Amygdala (tissue), 56 donors: ENCODE measurements at places on chromosomes 13 and 19.

- DNase-seq: no peak
Measured at GRCh38 chr19:7007859-7008258, 13.4 kb downstream of the MBD3L2B start.

DNA sequence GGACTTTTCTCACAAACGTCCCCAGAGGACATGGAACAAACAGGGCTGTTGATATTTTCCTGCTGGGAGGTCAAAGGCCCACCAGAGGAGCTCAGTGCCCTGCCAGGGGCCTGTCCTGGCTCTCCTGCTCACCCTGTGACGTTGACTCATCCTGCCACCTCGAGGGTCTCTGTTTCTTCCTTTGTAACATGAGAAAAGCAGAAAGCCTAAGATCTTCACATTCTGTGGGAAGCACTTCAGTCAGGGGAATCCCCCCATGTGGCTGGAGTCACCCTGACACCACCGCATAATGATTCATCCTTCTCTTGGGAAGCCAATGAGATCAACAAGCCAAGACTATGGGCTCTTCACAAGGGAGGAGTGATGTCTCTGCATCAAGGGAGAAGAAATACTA, 147.9 kb downstream of the KATNAL1 start:
- DNase-seq: no peak

DNA sequence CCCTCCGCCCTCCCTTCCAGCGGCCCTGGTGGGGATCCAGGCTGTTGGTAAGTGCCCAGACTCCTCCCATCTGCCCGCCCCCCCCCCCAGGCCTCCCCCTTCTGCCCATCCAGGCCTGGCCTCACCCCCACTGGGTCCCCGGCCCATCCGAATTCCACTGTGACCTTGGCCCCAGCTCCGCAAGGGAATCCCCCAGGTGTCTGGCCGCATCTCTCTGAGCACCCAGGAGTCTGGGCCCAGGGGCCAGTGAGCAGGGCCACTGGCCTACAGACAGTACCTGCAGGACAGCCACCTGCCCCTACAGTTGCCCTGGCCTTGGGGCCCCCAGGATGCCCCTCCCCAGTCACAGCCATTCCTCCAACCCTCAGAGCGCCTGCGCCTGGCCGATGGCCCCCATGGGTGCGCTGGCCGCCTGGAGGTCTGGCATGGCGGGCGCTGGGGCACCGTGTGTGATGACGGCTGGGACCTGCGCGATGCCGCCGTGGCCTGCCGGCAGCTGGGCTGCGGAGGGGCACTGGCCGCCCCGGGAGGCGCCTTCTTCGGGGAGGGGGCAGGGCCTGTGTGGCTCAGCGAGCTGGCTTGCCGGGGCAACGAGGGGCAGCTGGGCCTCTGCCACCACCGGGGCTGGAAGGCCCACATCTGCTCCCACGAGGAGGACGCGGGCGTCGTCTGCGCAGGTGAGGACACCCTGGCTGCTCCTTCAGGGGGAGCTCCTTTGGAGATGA, 912 bp downstream of the SSC5D start:
- no peak for DNase-seq

DNA sequence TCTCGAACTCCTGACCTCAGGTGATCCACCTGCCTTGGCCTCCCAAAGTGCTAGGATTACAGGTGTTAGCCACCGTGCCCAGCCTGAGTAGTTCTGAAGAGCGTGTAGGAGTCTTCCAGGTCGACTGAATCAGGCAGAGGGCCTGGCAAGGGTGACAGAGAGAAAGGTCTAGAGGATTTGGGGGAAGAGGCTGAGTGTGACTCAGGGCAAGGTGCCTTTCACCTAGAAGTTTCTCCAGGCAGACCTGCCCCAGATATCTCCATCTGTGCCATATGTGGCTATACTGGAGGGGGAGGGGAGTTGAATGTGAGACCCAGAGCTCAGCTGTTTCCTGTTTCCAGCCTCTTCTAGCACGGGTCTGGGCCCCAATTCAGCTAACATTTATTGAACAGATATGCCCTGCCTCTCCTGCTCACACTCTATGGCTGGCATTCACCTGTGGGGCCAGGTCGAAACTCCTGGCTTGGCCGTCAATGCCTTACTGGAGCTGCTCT, 1.3 kb downstream of the CCDC159 start:
- no peak for DNase-seq

- no peak for DNase-seq
Measured at GRCh38 chr19:14058182-14059092, 3.4 kb downstream of the PALM3 start.

DNA sequence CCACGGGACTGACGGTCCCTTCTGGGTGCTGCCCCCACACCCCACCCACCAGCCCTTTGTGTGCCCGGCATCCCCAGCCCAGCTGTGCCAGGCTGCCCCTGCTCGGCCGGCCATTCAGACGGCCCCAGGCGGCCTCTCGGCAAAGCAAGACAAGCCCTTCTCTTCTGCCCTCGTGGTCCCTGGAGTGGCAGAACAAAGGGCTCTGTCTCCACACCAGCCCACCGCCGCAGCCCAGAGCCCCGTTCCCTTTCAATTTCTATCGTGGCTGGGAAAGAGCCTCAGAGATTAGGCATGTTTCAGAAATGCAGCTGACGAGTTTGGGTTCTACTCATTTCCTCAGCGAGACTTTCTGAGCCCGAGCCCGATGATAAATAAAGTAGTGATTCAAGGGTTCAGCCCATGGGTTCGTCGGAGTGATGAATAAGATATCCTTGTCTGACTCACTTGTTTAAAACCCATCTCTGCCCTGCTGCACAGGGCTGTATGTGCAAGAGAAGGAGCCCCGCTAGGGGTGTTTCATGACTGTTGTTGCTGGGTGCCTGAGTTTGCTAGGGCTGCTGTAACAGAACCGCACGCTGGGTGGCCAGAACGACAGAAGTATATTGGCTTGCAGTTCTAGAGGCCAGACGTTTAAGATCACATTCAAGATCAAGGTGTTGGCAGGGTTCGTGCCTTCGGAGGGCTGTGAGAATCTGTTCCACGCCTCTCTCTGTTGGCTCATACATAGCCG, 4.3 kb downstream of the MYO9B start:
- peak; percentile 84 for DNase-seq

DNA sequence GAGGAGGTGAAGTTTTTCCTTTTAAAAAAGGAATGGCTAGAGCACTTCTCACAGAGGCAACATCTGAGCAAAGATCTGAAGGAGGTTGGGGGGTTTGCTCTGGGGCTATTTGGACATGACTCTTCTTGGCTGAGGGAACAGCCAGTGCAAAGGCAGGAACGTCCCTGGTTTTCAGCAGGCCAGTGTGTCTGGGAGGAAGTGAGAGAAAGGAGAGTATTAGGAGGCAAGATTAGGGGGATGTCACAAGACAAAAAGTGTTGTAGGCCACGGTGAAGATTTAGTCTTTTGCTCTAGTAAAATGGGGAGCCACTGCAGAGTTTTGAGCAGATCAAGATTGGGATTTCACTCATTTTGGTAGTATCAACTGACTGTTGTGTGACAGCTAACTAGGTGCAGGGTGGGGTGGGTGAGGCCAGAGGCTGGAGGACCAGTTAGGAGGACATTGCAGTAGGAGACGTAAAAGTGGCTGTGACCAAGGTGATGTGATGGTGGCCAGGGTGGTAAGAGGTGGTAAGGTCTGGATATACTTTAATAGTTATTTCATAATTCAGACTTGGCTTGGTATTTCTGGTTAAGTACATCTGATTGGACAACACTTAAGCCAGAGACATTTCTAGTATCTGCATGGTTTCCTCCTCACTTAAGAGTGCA, 40.6 kb downstream of the WDFY2 start:
- DNase-seq: no peak

- DNase-seq: no peak
Measured at GRCh38 chr19:30545752-30546151, 173.6 kb downstream of the ZNF536 start.

- no peak for DNase-seq
Measured at GRCh38 chr13:77806518-77806917, 109.0 kb downstream of the SLAIN1 start.

GRCh38 chr13:32261567-32261966, 53.6 kb downstream of the ZAR1L start:
- DNase-seq: peak; percentile 3

GRCh38 chr19:41795031-41795461, 1.3 kb upstream of the CEACAM3 start:
- no peak for DNase-seq

GRCh38 chr13:109400624-109401257, 385.6 kb downstream of the IRS2 start:
- no peak for DNase-seq

DNA sequence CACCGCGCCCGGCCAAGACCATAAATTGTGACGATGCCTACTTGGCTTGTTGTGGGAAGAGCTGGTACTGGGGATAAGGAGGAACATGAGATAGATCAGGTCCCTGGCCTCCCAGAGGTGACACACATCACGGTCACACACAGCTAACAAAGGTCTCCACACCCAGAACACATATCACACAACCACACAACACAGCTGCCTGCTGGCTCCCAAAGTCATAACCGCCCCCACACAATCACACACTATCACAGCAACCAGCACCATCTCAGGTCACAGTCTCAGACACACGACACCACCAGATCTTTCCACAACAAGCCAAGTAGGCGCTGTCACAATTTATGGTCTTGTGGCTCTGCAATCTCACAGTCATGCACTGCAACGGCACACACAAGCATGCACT, 5.7 kb downstream of the COL5A3 start:
- no peak for DNase-seq

GRCh38 chr19:4929186-4929585, 19.9 kb downstream of the UHRF1 start:
- no peak for DNase-seq

GRCh38 chr13:59144700-59145099, 1019.0 kb downstream of the DIAPH3 start:
- DNase-seq: no peak

DNA sequence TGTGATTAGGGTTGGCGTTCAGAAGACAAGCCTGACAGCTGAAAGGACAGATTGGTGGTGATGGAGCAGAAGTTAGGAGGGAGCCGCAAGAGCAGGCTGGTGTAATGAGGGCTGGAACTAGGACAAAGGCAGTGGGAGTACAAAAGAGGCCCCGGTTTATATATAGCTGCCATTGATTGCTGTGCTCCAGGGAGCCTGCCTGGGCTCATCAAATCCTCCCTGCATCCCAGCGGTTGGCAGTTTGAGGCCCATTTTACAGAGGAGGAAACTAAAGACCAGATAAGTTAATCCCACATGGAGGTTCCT, 123.7 kb downstream of the CACNA1A start:
- DNase-seq: no peak
